ACHN (cell line): ENCODE measurements at places on chromosomes 12 and 14.
A peak's percentile ranks its signal among the peaks of the same experiment; 100 is the strongest.

DNA sequence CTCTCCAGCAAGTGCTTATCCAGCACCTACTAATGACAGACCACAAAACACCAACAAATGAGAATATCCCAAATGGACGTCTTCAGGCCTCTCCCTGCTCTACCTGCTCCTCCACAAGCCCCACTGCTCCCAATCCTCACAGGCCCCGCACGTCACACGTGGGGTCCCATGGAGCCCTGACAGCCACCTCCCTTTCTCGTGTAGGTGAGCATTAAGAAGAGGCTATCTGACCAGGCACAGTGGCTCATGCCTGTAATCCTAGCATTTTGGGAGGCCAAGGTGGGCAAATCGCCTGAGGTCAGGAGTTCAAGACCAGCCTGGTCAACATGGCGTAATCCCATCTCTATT lies 5.4 kb downstream of the RIMBP2 start:
- DNase-seq = no peak

DNA sequence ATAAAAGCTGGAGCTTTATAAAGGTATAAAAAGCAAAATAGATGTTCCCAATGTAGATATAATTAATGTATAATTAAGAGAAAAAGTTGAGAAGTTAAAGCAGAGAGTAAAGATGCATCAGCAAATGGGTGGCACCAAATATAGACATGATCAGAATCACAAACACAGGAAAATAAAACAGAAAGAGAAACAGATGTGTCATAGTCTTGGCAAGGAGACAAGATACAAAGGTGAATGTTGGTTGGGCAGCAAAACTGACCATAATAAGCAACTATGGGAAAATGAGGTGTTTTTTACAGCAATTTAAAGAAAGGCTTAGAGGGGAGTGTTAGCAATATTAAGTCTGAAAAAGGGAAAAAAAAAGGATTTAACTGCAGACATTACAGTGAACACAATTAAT lies 135.4 kb upstream of the CLEC14A start:
- no peak for DNase-seq

- no peak for DNase-seq
These were observed 8.3 kb downstream of the TRAF3 start for GRCh38 chr14:102785595-102785963.

DNA sequence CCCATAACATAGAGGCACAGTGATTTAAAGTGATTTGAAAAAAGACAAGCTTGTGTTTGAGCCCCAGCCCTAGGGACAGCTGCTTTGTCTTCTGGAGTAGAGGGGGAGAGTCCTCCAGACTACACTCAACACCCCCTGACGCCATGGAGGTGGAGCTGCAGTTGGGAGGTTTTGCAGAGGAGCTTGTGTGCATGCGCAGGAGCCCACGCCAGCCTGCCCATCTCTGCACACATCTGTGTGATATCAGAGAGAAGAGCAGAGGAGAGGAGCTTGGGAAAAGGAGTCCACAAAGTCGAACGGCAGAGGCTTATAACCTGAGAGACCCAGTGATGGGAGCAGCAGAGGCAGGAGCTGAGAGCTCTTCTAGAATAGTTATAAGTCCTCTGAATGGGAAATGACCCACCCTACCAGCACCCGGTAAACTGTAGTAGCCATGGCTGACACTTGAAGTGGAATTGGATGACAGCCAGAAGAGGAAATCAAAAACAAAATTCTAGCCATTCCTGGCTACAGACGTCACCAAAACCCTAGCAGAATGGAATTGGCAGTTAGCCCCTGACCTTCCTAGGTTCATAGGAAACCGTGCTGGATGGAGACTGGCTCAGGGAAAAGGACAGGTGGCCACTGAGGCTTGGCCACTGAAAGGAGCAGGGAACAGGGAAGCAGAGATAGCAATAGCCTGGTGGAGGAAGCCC lies 185.1 kb upstream of the VASH1 start:
- peak; percentile 6 for DNase-seq

DNA sequence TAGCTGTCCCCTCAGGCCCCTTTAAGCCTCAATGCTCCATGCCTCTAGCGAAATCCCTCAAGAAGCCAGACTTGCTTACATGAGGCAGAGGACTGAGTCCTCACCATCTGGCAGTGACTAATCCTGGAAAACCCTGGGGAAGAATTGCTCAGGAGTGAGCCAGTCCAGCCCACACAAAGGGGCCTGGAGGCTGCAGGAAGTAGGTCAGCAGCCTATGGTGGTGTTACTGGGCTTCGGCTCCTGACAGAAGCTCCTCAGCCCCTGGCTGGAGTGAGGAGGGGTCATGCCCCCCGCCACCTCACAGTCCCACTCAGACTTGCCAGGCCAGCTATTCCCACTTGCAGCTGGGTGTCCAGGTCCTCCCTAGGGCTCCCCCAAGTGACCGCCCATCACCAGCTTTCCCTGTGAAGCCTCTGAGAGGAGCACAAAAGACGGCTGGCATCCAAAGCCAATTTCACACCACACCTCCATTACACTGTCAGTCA lies 250.5 kb downstream of the DPF3 start:
- peak; percentile 91 for DNase-seq

- no peak for DNase-seq
These were observed 24.7 kb downstream of the NGDN start for GRCh38 chr14:23494223-23494622.

- no peak for DNase-seq
These were observed 36.5 kb upstream of the IFNG-AS1 start for GRCh38 chr12:67952787-67953186.

DNA sequence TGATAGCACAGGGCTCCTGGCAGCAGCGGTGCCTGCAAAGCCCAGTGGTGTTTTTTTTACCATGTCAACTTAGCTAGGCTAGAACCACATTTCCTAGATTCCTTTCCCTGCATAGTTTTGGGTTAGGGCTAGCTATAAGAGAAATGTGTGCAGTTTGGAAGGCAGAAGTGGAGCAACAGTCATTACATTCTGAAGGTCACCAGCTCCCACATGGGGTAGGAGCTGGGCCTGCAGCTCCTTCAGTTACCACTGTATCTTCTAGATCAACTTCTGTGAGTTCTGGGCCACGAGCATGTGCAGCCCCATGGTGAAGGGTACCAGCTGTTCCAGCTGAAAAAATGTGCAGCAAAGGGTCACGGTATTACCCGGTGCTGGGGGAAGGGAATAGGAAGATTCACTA lies 2.3 kb upstream of the SLC25A3 start:
- no peak for DNase-seq
